ENCODE measurements at places on chromosomes 16 and 17.

GRCh38 chr16:1989209-1990100 is at the start of gene SYNGR3:
Gene SYNGR3, plus strand, starts transcription at chr16:1989970. Its CDS starts 133 bp downstream, at chr16:1990103.
- DNase-seq: no peak

DNA sequence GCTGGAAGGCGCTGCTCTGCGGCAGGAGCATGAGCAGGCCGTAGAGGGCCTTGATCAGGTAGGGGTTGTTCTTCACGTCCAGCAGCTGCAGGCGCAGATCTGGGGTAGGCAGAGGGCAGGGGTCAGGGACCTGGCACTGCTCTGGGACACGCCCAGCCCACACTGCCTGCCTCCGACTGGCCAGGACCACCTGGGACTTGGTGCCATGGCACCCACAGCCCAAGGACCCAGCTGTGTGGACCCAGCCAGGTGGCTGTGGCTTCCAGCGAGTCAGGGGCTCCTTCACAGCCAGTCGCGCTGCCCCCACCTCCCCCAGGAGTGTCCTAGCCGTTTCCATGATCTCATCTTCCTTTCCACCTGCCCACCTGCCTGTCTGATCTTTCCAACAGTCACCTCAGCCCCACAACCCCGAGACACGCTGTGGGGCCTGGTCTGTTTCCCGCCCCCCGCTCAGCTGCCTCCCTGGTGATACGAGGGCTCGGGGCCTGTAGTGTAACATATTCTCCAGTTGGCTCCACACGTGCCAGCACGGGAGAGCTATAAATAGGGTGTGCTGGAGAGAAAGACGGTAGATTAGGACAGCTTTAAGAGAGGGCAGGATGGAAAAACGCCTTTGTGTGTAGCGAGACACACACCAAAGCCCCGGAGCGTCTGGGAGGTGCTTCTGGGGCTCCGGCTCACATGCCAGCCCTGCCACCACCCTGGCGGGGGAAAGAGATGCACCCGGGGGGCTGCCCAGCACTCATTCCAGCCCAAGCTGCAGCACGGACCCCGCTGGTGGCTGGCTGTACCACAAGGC is 7.2 kb upstream of the MTSS2 start:
- no peak for DNase-seq

DNA sequence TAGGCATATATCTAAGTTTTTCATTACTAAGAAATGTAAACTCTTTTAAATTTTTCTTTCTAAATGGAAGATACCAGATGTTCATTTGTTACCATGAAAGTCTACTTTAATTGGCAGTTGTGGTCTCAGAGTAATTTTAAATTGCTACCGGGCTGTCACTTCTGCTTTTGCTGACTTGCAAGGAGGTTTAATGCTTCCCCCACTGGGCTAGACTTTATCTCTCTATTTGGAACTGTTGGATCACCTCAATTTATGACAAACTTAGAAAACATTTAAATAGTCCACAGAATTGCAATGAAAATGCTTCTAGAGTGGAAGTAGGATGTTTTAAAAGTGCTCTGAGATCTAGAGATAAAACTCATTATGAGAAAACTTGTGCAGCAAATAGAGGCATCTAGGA is 479.8 kb upstream of the GOT2 start:
- DNase-seq: no peak

DNA sequence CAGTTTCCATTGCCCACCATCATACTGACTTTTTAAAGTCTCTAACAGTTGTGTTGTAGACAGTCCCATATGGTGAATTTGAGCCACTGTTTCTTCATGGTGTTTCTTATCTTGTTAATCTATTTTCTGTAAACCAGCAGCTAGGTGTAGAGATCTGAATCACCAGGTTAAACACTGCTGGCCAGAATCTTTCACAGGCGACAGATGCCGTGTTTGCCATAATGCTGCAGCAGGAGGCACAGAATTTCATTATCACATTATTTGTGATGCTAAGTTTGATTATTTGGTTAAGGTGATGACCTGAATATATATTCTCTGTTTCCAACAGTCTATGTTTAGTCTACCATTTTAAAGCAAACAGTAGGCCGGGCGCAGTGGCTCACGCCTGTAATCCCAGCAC is 11.5 kb upstream of the CNGB1 start:
- DNase-seq: no peak

DNA sequence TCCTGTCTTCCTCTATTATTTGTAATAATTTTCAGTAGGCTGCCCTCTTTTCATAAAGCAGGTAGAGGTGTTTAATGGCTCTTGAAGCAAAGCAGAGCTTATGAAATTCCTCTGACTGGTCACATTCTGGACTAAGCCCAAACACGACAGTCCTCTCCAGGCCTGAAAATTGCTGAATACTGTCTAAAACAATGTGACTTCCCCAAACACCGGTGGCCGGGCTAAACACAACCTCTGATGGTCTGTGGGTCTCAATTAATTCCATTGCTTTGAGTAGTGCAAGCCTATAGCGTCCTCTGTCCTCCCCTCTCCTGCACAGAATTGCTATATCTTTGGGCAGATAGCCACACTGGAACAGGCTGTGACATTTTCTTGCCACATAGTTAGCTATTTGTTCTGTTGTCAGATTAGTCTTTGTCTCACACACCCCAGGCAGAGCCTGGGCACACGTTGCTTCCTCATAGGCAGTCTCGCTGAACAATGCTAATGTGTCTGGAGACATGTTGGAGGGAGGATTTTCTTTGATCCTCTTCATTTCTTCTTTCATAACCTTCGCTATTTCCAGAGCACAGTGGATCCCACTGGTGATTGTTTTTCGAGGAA is 10.8 kb upstream of the SLFN12L start:
- no peak for DNase-seq

DNA sequence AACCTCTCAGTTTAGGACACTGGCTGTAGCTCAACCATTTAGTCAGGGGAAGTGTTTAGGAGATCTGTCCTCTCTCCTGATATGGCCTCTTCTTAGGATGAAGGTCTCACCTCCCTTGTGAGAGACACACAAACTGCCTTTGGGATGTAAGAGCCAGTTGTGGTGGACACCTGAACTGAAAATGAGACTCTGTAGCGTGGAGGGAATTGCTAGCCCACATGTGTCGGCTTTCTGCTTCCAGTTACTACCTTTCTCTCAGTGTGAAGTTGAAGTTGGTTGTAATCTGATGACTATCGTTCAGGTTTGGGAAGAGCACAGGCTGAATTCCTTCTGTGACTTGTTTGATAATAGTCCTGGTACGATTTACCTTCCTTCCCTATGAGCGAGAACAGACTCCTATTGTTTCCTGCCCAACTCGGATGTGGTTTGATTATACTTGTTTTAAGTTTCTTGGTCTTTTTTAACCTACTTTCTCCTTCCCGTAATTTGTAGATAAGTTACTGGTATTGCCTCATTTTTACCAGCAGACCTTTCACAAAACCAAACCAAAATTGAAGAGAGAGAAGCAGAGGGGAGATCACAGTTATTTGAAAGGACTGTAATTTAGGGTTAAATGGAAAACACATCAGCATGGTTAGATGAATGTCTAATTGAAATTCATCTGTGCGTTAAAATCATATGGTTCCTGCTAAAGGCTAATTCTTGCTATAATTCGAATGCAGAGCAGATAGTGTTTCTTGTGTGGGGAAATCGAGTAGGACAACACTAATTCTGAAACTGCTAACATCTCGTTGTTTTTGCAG is 43.2 kb downstream of the CLEC16A start:
- DNase-seq: no peak

- DNase-seq: no peak
Observed at GRCh38 chr17:39270923-39271322, 45.2 kb upstream of the STAC2 start.

DNA sequence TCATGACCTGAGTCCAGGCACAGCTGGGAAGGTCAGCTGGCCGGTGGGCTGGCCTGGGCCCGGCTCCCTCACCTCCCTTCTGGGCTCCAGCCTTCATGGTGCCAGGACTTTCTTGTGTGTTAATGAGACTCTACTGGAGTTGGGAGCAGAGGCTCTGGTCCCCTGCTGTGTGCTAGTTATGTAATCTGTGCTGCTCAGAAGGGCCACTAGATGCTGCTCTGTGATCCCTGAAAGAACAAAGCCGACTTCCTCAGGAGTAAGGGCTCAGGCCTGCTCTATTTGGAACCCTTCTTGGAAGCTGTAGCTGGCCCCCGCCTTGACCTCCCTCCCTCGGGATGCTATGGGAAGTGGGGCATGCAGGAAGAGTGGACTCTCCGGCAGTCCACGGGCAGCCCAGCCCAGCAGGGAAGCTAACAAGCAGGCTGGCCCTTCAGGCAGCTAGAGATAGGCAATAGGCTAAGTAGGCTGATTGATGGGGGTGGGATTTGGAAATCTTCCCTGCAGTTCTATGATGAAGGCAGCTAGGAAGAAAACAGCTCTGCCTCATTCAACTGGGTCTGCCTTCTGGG is 3.3 kb upstream of the CDK5R1 start:
- peak; percentile 22 for DNase-seq

DNA sequence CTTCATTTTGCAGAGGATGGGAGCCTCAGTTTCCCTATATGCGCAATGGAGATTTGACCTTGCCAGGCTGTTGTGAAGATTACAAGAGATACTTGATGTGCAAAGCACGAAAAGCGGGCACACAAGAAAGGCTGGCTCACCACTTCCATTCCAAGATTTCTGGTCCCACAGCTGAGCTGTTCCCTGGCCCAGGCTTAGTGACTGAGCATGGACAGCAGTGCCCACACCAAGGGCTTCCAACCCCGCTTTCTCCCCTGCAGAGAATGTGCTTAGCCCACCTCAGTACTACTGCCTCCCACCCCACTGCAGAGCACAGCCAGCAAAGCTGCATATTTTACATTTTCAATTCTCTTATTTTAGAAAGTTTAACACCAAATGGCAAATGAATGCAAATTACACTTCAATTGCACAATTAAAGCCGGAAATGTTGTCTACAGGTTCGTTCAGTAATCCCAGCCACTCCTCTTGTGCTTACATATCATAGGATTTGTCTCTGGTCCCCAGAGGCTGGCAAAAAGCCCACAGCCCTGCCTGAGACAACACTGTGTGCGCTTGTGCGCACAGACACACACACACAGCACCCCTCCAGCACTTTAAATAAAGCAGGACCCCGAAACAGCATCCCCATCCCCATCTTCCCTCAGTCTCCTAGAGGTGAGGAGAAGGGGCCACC is 51.8 kb downstream of the VAC14 start:
- no peak for DNase-seq

- no peak for DNase-seq
Observed at GRCh38 chr17:72714357-72714966, 378.0 kb downstream of the SLC39A11 start.

DNA sequence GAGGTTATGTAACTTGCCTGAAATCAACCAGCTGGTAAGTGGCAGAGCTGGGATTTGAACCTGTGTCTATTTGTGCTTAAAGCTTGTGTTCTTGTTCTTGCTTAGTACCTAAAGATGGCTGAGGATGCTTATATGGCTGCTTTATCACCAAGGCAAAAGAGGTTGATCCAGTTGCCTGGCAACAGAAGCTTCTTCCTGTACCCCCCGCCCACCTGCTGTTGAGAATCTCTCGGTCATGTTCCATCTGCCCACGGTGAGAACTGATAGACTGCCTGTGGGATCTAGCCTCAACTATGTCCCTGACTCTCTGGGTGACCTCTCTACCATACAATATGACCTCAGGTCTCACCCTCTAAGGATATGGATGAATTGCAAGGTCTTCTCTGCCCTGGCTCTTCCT is 60.7 kb downstream of the ABCC6 start:
- DNase-seq: no peak

- no peak for DNase-seq
Observed at GRCh38 chr16:86834451-86835035, 256.2 kb downstream of the FOXL1 start.

- no peak for DNase-seq
Observed at GRCh38 chr17:83150369-83151055, 71.1 kb downstream of the METRNL start.

GRCh38 chr17:79341816-79342215 is 267.2 kb downstream of the ENGASE start:
- DNase-seq: no peak

GRCh38 chr17:10077561-10078299 is 120.7 kb downstream of the GAS7 start:
- no peak for DNase-seq

DNA sequence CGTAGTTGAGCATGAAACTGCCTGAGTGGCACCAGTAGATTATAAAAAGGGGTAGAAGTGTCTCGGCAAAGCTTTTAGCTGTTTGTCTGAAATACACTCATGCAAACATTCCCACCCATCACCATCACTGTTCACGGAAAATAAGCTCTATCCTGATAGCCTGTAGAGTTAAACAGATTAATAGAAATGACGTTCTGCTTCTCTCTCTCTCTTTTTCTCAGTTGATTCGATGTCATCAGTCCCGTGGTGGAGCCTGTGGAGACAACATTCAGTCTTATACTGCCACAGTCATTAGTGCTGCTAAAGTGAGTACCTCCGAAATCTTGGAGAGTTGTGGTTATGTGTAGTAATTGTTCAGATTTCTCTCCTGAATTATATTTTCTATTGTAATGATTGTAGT is 224.7 kb downstream of the BCAS3 start:
- no peak for DNase-seq

GRCh38 chr17:334974-335481 is 17.6 kb downstream of the RPH3AL start:
- no peak for DNase-seq

- no peak for DNase-seq
Observed at GRCh38 chr17:48420823-48421222, 9.2 kb downstream of the SKAP1 start.

- DNase-seq: no peak
Observed at GRCh38 chr17:81334391-81334901, 39.3 kb upstream of the SLC38A10 start.

GRCh38 chr17:47638903-47639302 is 10.8 kb upstream of the KPNB1 start:
- no peak for DNase-seq

GRCh38 chr17:5872831-5873230 is 197.3 kb upstream of the WSCD1 start:
- no peak for DNase-seq

DNA sequence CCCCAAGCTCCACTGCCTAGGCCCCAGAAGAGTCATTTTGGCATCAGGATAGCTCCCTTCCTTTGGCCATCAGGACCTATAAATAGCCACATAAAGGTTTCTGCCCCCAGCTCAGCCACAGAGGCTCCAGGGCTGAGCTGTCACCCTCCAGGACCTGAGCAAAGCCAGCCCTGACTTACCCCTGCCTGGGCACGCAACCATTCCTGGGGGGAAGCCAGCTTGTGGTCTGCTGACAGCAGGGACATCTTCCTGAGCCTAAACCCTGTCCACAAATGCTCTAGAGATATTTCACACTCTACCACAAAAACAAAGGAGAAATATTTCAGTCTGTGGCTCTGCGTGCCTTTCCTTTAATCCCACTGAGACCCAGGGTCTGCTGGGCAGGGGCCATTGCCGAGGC is 123.7 kb upstream of the CCL2 start:
- DNase-seq: no peak

Data from activated CD4-positive, alpha-beta T cell treated with anti-CD3 and anti-CD28 coated beads, Interleukin-2, amount 50 U/mL, for 4 hours (primary cell).